Mucosa of descending colon (tissue), 3 donors: ENCODE measurements at places on chromosomes 5 and 9. TPM values are rescaled to one million over a fixed set of nuclear protein-coding genes. Genes with fewer than 3 reads are reported as not detected.

GRCh38 chr9:126222835-126223431 lies 103.7 kb upstream of the MVB12B start:
- no peak for DNase-seq

GFRA3 gene
- 1.1 TPM for total RNA-seq

LHX3 gene
- not detected for total RNA-seq

CDH9 gene
- not detected for total RNA-seq

DNA sequence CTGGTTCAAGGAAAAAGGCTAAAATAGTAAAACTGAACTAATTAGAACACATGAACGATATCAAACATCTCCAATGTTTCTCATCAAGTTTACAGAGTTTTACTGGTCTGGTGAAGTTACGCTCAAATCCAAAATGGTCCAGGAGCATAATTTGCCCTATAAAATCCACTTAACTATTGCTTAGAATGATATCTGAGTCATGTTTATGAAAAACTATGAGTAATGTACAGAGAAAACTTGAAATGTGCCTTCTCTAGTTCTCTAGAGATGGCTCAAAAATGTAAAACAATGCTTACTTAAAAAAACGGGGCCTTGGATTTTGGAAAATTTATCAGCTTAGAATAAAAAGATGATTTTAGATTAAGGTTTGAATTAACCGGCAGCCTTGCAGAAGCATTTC lies 108.1 kb downstream of the FBXW11 start:
- DNase-seq = no peak

GRCh38 chr5:88519066-88519465 lies 250.4 kb upstream of the TMEM161B start:
- DNase-seq = no peak

SOHLH1 gene
- total RNA-seq = not detected

PDE6A gene
- total RNA-seq = 7.3 TPM

- no peak for DNase-seq
Measured at GRCh38 chr5:160231783-160232342, 2.6 kb downstream of the FABP6 start.

- no peak for DNase-seq
Measured at GRCh38 chr5:162487528-162488525, 420.3 kb downstream of the GABRG2 start.

SHISAL2B gene
- total RNA-seq = not detected

GRCh38 chr5:140631831-140632365 lies 1.1 kb downstream of the CD14 start:
- DNase-seq = no peak

- DNase-seq = no peak
Measured at GRCh38 chr5:71537687-71538086, 49.5 kb upstream of the MCCC2 start.

DNA sequence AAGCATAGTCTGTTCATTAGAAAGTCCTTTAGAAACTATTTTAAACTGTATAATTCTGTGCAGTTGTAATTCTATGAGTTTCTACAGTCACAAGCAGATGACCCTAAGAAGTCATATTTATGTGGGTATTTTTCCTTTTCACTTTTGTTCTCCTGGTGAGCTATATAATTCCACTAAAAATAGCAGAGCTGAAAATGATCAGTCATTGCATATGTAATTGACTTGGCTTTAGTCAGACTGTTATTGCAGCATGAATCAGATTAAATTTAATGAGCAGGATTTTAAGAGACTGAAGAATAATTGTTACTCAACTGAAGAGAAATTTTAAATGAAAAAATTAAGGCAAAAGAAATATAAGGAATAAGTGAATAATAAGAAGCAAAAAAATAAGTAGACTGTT lies 108.5 kb downstream of the MTREX start:
- DNase-seq = no peak

DNA sequence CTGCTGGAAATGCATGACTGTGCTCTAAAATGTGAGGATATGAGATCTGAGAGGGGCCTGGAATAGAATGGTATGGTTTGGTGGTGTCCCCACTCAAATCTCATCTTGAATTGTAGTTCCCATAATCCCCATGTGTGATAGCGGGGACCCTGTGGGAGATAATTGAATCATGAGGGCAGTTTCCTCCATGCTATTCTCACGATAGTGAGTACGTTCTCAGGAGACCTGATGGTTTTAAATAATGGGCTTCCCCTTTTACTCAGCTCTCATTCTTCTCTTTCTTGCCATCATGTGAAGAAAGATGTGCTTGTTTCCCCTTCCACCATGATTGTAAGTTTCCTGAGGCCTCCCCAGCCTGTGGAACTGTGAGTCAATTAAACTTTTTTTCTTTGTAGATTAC lies 133.6 kb upstream of the ADAMTS16 start:
- DNase-seq = no peak

GRCh38 chr9:86741311-86742208 lies 205.7 kb downstream of the GAS1 start:
- DNase-seq = no peak

DNA sequence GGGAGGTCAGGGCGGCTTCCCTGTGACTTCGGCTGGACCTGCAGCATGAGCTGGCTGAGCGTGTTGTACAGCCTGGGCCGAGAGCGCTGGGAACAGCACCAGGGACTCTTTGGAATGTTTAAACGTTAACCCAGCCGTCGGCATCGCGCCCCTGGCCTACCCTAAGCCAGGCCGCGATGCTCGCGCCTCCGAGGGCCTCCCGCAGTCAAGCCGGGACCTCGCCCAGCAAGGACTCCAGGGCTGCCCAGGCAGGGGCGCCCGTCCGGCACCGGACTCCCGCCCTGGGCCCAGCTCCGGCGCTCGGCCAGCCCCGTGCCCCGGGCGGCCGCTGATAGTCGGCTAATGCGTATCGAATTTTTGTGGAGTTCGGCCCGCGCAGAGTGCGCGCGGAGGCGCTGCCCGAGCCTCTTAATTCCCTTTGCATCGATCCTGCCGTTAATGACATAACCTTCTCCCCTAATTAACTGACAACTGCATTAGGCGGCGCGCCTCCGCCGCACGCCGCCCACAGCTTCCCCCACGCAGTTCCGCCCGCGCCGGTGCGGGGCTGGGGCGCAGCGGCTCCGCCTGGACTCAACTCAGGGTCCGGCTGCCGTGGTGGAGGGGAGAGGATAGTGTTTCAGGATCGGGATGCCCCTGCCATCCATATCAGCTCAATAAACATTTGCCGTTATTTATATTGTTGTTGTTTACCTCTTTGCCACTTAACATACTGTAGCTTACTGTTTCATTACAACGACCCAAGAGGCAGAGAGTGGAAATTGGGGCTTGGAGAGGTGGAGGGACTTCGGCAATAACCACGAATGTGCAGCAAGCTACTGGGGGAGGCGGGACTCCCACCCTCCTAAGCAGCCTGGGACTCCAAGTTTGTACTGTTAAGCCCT lies 28.8 kb upstream of the CDC23 start:
- peak; percentile 46 for DNase-seq

FBN2 gene
- 5.8 TPM for total RNA-seq

- no peak for DNase-seq
Measured at GRCh38 chr5:114419067-114419388, 57.2 kb downstream of the KCNN2 start.

ADAMTS13 gene
- 3.3 TPM for total RNA-seq

DNA sequence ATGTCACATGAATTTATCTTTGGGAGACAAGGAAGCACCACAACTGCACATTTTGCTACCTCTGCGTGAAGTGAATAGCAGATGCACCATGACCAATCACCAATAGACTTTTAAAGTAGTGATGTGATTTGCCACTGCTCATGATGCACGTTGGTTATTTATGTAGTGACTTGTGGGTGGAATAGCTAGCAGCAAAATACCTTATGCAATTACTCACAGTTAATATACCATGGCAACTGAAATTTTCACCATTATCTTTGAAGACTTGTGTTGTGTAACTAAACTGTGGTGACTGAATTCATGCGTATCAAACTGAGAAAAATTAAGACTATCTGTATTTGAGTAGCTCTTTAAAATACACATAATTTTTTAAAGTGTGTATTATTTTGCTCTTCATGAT lies 46.2 kb upstream of the TUSC1 start:
- DNase-seq = no peak

FIBCD1 gene
- 10.7 TPM for total RNA-seq

DNA sequence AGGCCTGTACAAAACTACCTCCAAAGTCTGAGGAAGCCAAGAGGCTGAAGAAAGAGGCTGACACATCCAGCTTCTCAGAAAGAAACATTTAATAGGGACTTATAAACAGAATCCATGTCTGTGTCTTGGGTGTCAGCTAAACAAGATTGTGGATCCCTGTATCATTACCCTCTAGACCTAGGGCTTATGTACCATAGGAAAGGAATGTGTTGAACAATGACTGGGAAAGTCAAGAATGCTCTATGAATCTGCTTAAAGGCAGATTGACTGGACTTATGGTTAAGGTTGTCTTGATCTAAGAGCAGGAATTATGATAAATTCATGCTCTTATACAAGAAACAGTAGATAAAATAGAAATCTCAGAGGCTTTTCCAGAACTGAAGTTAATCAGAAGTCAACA lies 335.7 kb upstream of the RPS23 start:
- no peak for DNase-seq

CCNH gene
- 49.4 TPM for total RNA-seq

GRCh38 chr5:110115503-110115902 lies 425.8 kb downstream of the MAN2A1 start:
- DNase-seq = no peak

- DNase-seq = no peak
Measured at GRCh38 chr5:162800301-162800700, 637.1 kb upstream of the CCNG1 start.

NDUFA8 gene
- 66.9 TPM for total RNA-seq

MAMDC2 gene
- 70.6 TPM for total RNA-seq

DNA sequence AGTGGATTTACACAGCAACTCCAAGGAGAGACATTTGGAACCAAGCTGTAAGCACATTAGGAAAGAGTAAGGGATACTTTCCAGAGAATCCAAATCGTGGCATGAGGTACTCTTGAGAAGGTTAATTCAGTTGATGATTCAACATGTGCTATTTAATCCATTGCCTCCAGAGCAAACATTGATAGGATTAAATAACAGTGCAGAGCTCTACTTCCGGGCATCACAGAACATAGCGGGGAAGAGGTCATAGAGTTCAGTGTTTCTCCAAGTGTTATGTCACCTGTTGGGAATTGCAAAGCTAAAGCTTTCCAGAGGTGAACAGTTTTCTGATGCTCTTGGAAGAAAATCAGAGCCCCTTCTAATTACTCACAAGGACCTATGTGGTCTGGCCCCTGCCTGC lies 127.5 kb downstream of the PPP2R2B start:
- DNase-seq = no peak

DNA sequence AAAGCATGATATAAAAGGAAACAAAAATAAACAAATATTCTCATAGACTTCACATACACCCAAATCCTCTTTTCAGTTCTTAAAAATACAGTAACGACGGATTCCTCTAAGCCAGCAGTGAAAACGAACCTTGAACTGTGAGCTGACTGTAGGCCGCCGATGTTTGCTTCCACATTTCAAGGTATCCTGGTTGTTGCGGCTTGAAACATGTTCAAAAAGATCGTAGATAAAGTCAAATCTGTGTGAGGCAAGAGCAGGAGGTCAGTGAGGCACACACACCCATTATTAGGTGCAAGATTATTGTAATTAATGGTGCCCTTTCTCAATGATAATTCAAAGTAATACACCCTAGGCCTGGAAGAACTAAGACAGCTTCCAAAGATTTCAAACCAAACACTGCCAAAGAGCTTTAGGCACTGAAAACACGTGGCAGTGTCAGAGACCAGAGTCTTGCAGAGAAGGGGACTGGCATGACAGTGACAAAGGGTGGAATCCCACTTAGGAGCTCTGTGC lies 141.2 kb upstream of the RETREG1 start:
- DNase-seq = no peak

- DNase-seq = no peak
Measured at GRCh38 chr5:127590156-127590722, 58.6 kb upstream of the CTXN3 start.

DNA sequence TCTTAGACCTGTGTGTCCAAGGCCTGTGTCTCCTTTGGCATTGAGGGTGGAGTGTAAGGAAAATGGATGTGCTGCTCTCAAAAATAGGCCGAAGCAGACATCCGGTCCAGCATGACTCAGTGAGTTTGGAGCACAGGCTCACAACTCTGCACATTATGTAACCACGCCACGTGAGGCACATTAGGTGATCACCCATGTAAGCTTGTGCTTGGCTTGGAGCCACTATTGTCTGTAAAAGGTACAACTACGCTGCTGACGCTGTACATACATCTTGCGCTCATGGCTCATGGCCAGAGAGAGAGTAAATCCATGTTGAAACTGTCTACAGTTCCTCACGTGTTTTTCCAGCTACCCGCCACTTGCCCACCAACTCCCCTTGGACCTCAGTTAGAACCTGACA lies 177.5 kb downstream of the PDE4D start:
- DNase-seq = no peak

DNA sequence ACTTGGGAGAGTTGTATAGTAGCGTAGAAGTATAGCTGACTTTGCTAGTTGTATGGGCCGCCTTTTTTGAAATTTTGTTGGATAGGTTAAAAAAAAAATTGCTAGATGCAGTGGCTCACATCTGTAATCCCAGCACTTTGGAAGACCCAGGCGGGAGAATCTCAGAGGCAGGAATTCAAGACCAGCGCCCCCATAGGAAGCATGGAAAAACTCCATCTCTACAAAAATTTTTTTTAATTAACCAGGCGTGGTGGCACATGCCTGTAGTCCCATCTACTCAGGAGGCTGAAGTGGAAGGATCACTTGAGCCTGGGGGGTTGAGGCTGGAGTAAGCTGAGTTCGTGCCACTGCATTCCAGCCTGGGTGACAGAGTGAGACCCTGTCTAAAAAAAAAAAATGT lies 59.2 kb downstream of the SMC5 start:
- no peak for DNase-seq

PITX1 gene
- 6.2 TPM for total RNA-seq

- DNase-seq = no peak
Measured at GRCh38 chr9:33472881-33473615, 676 bp downstream of the NOL6 start.

C9orf40 gene
- total RNA-seq = 7.8 TPM

MEIKIN gene
- not detected for total RNA-seq

STPG3 gene
- total RNA-seq = not detected

GRCh38 chr5:38039826-38040225 lies 200.0 kb upstream of the GDNF start:
- DNase-seq = no peak

DNA sequence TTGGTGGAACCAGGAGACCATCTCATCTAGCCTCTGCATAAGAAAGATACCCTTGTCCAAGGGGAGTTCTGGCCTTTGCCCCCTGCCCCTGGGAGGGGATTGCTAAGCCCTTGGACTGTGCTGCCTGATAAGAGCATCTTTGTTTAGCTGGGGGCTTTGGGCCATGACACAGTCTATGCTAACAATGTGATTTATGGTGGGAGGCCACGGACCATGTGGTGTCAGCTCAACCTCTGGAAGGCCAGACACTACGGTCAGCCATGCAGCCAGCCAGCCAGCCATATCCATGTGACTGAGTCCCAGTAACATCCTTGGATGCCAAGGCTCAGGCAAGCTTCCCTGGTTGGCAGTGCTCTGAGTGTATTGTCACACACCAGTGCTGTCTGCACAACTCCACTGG lies 244.4 kb downstream of the FSTL4 start:
- DNase-seq = no peak
